ENCODE measurements at places on chromosomes 3 and 15. TPM values are rescaled to one million over a fixed set of nuclear protein-coding genes. Genes with fewer than 3 reads are reported as not detected.

SEMA7A gene
- 159 TPM for total RNA-seq

CHRNA5 gene
- 1.3 TPM for total RNA-seq

NR1I2 gene
- total RNA-seq = 1.1 TPM

PLSCR5 gene
- not detected for total RNA-seq

EDEM1 gene
- 171 TPM for total RNA-seq

ERICH6 gene
- not detected for total RNA-seq

AGBL1 gene
- total RNA-seq = not detected

CLDN16 gene
- total RNA-seq = not detected

MAP1A gene
- total RNA-seq = 0.12 TPM
